ENCODE measurements at places on chromosomes 13 and 19.

GRCh38 chr19:30649934-30650614, 277.9 kb downstream of the ZNF536 start:
- DNase-seq: peak; percentile 65

DNA sequence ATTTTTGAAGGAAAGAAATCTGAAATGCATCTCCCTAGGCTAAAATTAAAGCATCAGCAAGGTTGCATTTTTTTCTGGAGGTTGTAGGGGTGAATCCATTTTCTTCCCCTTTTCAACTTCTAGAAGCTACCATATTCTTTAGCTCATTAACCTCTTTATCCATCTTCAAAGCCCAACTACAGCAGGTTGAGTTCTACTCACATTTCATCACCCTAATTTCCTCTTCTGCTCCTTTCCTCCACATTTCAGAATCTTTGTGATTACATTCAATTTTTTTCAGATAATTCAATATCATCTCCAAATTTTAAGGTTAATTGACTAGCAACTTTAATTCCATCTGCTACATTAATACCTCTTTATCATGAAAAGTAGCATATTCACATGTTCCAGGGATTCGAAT, 2655.7 kb upstream of the PCDH20 start:
- no peak for DNase-seq

- no peak for DNase-seq
Observed at GRCh38 chr13:48154671-48155070, 59.8 kb upstream of the MED4 start.

DNA sequence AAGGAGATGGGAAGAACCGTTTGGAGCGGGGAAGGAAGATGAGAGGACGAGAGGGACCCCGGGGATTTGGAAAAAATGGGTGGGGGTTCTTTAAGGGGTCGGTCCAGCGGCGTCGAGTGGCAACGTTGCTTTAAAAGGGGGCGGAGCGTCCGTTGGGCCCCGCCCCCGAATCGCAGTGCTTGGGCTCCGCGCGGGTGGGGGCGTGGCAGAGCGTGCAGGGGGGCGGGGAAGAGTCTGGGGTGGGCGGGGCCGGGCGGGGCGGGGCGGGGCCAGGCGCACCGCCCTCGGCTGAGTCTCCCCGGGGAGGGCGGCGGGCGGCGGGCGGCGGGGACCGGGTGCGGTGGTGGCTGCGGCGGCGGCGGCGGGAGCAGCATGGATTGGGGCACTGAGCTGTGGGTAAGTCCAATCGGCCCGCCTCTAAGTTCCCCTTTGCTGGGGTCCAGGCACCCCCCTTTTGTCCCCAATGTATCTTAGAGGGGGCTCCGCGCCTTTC, at the start of gene TRIP10:
Gene TRIP10, plus strand, starts transcription at position 291 of the 493 bp plus-strand sequence. Its CDS starts 82 bp downstream, at position 373.
- peak; percentile 82 for DNase-seq

GRCh38 chr19:32653599-32653915, 21.4 kb downstream of the ANKRD27 start:
- DNase-seq: no peak

DNA sequence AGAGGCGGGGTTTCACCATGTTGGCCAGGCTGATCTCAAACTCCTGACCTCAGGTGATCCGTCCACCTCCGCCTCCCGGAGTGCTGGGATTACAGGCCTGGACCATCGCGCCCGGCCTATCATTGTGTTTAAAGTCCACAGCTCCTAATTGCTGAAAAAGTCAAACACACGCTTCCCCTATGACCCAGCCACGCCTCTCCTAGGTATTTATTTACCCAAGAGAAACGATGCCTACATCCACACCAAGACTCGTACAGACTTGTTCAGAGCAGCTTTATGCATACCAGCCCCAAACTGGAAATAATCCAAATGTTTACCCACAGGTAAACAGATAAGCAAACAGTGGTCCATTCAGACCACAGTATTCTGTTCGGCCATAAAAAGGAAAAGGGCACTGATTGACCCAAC, 15.1 kb downstream of the ZNRF4 start:
- DNase-seq: no peak

GRCh38 chr19:16516923-16517610, 20.9 kb downstream of the C19orf44 start:
- no peak for DNase-seq

- DNase-seq: peak; percentile 49
Observed at GRCh38 chr19:33740811-33741396, 55.8 kb upstream of the KCTD15 start.
